ENCODE measurements at places on chromosomes 4 and X.

- no peak for DNase-seq
Measured at GRCh38 chrX:12497832-12498591, 293.2 kb upstream of the PRPS2 start.

- DNase-seq: no peak
Measured at GRCh38 chrX:113651306-113651705, 810.7 kb upstream of the AMOT start.

- no peak for DNase-seq
Measured at GRCh38 chr4:173449380-173449717, 50.4 kb upstream of the SCRG1 start.

DNA sequence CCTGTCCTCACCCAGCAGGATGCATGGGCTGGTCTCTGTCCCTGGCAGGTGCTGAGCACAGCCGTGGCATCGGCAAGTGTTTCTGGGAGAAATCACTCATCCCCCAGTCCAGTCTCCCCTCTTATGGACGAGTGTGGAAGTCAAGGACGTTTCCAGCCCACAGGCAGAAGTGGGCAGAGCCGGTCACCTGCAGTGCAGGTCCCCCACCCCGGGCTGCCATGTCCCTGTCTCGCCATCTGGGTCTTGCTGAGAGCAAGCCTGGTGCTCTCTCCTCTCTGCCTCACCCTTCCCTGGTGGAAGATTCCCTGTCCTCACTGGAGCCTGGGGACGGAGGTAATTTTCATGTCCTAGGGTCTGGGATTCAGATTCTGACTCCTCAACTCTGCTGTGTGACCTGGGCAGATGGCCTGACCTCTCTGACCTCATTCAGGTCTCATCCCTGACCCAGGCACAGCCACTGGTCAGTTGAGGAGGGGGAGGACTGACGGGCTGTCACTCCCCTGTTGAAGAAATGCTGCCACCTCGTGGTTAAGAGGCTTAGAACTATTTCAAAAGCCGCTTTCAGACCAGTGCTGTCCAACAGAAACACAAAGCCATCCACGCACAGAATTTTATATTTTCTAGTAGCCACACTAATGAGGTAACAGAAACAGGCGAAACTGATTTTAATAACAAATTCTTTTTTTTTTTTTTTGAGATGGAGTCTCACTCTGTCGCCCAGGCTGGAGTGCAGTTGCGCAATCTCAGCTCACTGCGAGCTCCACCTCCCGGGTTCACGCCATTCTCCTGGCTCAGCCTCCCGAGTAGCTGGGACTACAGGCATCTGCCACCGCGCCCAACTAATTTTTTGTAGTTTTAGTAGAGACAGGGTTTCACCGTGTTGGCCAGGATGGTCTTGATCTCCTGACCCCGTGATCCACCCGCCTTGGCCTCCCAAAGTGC is 1.8 kb downstream of the CPZ start:
- DNase-seq: peak; percentile 45

GRCh38 chr4:57136281-57136680 is 26.1 kb upstream of the IGFBP7 start:
- DNase-seq: no peak

- DNase-seq: no peak
Measured at GRCh38 chr4:81030061-81030980, at the start of gene BMP3. BMP3 (plus strand) TSS chr4:81030708; CDS start chr4:81031285, 577 bp downstream.

DNA sequence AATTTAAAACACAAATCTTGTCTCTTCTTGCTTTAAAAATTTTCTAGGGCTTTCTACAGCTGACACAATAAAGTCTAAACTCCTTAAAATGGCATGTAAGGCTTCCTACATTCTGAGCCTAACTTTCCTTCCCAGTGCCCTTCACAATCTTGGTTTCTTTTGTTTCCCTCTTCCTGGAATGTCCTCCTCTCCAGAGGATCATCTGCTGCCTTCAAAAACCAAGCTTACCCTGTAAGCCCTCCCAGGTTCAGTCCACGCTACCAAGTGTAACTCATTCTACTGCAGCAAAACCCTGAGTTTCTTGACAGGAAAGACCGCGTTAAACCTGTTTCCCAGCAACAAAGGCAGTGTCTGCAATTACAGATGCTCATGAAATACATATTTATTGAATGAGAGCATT is 91.3 kb downstream of the SHISA3 start:
- DNase-seq: no peak

DNA sequence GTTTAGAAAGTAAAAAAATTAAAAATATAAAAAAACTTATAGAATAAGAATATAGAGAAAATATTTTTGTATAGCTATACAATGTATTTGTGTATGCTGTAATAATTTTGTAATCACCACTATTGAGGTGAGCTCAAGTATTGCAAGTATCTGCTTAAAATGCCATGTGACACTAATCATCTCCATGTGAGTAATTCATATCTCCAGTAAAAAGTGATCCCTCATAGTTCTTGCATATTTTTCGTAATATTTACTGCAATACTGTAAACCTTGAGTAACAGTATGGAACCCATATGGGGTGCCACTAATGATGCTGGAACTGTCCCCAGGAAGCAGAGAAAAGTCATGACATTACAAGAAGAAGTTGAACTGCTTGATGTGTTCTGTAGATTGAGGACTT is 43.2 kb upstream of the HUWE1 start:
- no peak for DNase-seq

Data from activated CD8-positive, alpha-beta T cell treated with anti-CD3 and anti-CD28 coated beads, Interleukin-2, amount 10 ng/mL, durations not matched to agents 7 days and 5 days (primary cell).